Caki2 (cell line): ENCODE measurements at places on chromosomes 16 and 17.

- no peak for DNase-seq
Observed at GRCh38 chr16:87183647-87184046, 133.5 kb downstream of the C16orf95 start.

DNA sequence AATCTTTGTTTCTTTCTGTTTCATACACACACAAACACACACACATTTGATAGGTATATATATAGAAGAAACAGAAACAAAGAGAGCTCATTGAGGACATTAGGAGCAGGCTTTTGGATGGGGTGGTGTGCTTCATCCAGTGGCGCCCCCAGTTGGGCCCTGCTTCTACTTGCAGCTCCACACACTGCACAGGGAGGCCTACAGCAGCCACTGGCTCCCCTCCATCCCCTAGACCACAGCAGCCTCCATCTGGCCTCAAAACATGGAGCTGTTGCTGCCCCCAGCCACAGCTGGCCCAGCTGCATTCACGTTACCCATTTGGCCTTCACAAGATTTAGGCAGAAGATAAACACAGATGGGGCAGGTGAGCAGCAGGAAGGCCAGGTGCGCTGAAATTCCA lies 33.1 kb upstream of the NF1 start:
- DNase-seq: no peak

DNA sequence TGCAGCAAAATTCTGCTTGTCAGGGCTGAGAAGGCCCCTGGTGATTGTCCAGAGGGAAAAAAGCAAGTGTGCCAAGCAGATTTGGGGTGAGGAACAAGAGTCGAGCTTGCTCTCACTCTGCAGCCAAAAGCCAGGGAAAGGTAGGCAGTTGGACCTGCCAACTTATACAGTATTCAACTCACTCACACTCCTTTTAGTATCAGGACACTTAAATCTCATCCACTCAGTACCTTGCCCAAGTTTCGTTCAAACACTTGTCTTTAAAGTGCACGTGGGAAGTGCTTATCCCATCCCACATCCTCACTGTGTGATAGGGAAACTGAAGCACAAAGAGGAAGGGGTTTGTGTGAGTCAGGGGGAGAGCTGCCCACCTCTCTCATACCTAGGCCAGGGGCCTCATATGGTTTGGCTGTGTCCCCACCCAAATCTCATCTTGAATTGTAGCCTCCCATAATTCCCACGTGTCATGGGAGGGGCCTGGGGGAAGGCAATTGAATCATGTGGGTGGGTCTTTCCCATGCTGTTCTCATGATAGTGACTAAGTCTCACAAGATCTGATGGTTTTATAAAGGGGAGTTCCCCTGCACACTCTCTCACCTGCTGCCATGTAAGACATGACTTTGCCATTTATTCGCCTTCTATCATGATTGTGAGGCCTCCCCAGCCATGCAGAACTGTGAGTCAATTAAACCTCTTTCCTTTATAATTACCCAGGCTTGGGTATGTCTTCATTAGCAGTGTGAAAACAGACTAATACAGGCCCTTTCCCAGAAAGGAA lies 25.6 kb upstream of the CES5A start:
- peak; percentile 34 for DNase-seq

DNA sequence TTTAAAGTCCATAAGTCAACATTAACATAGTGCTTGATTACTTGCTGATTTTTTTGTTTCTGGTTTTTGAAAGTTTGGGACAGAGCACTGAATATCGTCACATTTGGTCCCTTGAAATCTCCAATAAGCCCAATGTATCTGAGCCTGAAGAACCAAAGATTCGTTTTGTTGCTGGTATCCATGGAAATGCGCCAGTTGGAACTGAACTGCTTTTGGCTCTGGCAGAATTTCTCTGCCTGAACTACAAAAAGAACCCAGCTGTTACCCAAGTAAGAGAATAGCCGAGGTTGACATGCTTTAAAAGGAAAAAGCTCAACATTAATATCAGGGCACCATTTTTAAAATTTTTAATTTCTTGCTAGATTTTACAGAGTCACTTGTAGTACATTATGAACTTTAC lies 27.7 kb upstream of the GOSR1 start:
- no peak for DNase-seq

DNA sequence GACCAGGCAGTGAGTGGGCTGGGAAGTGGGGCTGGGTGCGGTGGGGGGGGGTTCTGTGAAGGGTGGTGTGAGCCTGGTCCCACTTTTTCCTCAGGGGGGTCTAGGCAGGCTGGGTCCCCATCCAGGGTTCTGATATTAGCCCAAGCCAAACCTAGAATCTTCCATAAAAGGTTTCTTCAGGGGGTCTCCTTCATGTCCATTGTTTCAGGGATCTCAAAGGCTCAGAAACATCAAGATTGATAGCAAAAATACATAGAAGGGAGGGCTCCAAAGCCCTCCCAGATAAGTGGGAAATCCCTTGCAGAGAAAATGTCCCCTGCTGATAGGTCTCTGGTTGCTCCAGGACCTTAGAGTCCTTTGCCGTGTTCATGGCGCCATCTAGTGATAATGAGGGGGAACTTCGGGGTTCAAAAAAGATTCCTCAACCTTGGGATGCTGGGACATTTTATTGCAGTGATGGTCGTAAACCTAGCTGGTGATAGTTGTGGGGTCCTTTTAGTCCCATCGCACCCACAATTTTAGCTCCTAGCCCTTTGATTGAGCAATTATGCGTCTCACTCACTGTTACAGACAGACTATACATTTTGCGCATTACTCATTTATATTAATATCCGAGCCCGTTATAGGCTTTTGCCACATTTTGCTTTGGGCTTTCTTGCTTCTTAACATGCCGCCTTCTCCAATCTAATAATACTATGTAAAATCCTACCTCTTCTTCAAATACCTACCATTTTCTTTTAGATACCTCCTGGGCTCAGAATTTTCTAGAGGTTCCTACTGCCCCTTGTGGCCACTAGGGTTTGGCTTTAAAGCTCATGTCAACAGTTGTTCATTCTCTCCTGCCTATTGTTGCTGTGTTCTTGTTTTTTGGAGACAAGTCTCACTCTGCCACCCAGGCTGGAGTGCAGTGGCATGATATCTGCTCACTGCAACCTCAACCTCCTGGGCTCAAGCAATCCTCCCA lies 35.1 kb downstream of the IGF2BP1 start:
- DNase-seq: peak; percentile 67

DNA sequence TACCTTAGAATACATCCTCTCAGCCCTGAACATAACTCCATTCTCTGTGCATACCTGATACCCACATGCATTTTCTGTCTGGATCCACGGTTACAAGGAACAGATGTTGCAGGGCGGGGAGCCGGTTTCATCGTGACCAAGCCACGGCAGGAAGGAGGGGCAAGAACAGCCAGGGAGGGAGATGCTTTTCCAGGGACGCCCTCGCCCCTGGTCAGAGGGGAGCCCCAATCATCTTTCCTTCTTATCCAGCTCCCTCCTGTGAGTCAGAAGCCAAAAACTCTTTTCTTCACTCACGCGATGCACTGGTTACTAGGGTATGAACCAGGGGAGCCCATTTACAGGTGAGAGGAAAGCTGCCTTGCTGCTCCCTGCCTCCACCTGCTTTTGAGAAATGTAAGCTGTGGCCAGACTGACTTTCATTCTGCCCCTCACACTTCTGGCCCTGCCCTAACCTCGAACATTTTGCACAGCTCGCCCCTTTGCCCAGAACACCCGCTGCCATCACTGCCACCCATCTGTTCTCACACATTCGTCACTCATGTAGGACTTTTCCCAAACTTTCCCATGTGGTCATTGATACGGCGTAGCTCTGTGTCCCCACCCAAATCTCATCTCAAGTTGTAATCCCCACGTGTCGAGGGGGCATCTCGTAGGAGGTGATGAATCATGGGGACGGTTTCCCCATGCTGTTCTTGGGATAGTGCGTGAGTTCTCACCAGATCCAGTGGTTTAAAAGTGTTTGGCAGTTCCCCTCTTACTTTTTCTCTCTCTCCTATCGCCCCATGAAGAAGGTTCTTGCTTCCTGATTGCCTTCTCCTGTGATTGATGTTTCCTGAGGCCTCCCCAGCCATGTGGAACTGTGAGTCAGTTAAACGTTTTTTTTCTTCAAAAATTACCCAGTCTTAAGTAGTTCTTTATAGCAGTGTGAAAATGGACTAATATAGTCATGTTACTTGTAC lies 20.5 kb downstream of the FOXL1 start:
- no peak for DNase-seq

GRCh38 chr16:67357561-67357960 lies 30.9 kb downstream of the LRRC36 start:
- DNase-seq: no peak

- peak; percentile 57 for DNase-seq
Observed at GRCh38 chr16:12208341-12209035, 232.0 kb downstream of the SNX29 start.

GRCh38 chr16:12406158-12406557 lies 397.5 kb downstream of the CPPED1 start:
- no peak for DNase-seq

- DNase-seq: no peak
Observed at GRCh38 chr16:68713361-68713760, 23.7 kb upstream of the CDH1 start.

DNA sequence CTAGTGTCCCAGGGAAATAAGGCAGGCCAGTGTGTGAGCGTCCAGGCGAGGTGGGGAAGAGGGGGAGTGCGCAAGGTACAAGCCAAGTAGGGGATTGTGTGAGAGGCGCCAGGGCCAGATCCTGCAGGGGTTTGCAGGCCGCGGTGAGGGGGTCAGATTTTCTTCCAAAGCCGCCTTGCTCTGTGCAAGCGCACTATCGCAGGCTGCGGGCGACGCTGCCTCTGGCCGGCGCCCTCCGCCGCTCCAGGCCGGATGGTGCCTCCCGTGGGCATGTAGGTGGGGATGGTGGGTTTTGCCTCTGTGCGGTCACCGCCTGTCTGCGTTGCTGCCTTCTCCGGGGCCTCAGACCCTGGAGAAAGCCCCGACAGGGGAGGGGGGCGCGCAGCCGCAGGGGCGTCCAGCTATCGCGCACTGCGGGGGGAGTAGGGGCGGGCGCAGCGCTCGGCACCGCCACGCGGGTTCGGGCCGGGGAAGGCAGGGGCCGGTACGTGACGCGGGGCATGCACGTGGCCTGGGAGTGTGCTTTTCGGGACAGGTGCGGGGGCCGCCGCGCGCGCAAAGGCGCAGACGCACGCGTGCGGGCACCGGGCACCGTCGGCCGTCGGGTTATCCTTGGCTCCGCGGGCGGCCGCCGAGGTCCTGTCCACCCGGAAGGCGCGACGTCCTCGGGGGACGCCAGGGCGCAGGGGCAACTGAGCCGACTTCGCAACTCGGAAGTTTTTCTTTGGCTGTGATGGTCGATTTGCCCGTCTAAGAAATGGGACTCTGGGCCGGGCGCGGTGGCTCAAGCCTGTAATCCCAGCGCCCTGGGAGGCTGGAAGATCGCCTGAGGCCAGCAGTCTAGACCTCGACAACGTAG lies 1.1 kb upstream of the HAPSTR1 start:
- DNase-seq: no peak

GRCh38 chr16:57863434-57864160 lies 61.3 kb upstream of the KIFC3 start:
- peak; percentile 70 for DNase-seq

GRCh38 chr17:4747847-4748246 lies 8.1 kb upstream of the CXCL16 start:
- DNase-seq: no peak

DNA sequence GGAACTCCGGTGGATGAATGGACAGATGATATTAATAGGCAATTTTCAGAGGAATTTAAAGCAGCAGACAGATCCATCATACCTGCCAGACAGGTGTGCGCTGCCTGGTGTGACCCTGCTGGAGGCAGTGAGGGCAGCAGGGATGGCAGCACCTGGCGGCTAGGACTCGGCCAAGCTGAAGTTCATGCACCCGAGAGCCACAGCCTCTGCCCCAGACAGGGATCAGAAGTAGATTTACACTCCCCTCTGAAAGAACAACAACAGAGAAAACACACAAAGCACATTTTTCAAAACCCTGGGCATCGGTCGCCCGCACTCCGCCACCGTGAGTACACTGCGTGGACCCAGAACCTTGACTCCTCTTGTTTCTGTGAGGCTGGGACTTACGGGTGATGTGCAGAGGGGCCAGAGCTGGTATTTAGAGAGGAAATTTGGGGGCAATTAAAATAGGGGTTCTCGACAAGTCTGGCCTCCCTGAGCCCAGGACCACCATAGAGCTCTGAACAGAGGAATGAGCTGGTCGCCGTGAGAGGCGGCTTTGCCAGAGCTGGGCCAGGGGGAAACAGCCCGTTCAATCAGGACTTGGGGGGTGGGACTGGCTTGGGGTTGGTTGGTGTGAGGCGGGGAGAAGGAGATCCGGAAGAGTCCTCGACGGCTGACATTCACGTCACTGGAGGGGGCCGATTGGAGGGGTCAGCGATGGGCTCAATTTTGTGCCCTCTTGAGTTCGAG lies 101.0 kb downstream of the METRNL start:
- no peak for DNase-seq

- DNase-seq: no peak
Observed at GRCh38 chr17:42285346-42286050, 2.8 kb upstream of the STAT5A start.

DNA sequence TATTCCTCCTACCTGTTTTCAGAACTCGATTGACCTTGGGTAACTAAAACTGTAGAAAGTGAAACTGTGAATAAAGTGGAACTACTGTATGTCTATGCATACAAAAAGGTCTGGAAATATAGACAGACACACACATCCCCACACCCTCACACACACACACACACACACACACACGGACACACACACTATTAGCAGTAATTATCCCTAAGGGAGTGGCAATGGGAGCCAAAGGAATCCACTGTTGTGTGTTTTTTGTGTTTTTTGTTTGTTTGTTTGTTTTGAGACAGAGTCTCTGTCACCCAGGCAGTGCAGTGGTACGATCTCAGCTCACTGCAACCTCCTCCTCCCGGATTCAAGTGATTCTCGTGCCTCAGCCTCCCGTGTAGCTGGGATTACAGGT lies 26.6 kb upstream of the SRCIN1 start:
- no peak for DNase-seq

- no peak for DNase-seq
Observed at GRCh38 chr17:78528541-78528940, 48.7 kb downstream of the DNAH17 start.

- peak; percentile 57 for DNase-seq
Observed at GRCh38 chr17:35028531-35029262, 34.8 kb downstream of the RFFL start.

DNA sequence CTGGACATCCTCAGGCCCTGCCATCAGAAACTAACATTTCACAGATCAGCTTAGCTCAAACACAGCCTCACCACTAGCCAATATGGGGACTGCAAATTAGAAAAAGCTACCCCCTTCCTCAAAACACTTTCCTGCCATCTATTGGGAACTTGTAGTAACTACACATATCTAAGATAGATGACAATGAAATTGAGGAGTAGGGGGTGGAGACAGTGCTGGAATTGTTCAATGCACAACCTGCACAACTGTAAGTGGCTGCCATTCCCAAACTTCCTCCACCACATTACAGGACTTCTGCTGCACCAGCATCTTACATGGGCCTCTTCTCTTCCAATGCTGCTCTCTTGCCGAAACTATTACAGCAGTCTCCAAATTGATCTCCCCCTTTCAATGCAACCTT lies 21.9 kb downstream of the AIPL1 start:
- DNase-seq: peak; percentile 50

- no peak for DNase-seq
Observed at GRCh38 chr17:66984730-66985129, 20.2 kb downstream of the CACNG4 start.
